GM04504 (cell line): ENCODE measurements at places on chromosomes 11 and 22.

DNA sequence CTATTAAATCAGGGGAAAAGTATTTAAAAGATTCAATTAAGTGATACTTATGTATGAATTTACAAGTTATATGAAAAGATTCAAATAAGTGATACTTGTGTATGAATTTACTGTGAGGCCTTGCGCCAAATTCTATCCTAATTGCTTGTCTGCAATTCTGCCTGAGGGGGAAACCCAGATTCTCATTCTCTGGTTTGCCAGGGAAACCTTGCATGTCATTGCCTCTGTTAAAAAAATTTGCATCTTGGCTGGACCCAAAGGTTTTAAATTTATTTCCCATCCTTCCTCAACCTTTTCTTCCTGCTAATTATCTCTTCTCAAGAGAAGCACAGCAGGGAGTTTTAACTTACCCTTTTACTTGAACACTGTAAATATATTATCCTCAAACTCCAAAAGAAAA is 13.8 kb downstream of the OLFML1 start:
- DNase-seq = no peak

DNA sequence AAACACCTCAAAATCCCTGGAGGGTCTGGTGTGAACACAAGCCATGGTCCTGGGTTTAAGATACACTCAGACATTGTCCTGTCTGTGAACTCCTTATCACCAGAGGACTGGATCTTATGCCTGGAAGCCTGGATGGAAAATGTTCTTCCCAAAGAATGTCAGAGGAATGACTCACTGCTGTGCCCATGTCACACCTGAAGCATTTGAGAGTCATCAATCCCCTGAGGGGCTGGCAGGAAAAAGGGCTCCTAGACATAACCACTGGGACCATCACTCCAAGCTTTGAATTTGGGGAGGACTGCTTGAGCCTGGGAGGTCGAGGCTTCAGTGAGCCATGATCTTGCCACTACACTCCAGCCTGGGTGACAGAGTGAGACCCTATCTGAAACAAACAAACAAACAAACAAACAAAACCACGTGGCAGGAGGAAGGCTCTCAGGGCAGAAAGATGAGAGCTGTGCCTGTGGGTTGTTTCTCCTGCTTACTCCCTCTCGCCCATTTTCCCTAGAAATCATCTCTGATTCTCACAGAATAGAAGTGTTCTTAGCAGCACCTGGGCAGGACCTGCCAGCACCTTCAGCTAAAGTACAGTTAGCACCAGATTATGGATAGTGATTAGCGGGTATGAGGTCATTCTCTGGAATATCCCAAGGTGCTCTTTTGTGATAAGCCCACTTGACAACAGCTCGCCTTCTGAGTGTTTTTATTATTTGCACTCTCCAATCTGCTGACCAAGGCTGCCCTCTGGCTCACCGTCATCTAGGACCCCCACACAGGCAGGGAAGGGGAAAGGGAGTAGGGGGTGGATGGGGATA is 11.9 kb upstream of the PRG2 start:
- DNase-seq = no peak

DNA sequence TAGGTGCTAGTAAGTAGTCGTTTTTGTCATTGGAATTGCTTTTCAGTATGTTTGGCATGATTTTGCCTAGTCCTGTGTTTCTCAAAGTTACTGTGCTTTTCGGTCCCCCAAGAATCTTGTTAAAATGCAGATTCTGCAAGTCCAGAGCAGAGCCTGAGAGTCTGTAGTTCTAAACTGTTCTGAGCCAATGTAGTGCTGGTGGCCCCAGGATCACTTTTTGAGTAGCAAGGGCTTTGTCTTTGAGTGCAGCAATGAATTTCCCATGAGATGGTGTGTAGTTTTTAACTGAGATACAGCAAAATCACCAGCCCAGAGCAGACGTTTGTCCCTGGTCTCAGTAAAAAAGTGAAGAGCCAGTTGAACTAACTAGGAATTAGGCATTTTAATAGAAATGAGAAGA is 122.4 kb downstream of the NCAM1 start:
- no peak for DNase-seq

DNA sequence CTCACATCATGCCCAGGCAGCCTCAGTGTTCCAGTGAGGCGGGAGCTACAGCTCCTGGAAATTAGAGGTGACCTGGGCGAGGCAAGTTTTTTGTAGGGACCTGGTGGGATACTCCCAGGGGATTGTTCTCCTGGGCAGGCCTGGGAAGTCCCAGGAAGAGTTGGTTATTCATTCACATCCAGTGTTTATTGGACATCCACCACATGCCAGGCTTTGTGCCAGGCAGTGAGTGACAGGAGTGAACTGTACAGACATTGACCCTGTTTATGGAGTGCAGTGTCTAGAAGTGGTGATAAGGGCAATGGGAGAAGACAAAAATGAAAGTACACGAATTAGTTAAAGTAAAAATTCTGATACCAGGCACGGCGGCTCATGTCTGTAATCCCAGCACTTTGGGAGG is 29.4 kb downstream of the YWHAH start:
- no peak for DNase-seq

DNA sequence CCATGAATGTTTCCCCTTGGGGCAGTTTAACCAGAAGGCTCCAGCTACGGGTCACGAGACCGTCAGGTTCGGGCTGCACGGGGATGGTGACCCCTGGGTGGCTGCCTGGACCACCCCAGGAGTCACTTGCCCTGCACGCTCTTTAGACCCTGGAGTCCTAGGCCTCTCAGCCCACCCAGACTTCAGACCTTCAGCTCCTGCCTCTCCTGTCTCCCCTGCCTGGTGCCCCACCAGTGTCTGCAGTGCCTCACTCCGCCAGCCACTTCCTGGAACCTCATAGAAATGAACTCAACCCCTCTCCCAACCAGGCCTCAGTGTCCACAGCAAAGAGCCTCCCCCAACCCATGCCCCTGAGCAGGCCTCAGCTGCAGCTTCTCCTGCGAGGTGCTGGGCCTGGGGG is 12.5 kb upstream of the MS4A10 start:
- DNase-seq = no peak

GRCh38 chr22:26912655-26913345 is 255.4 kb downstream of the MIAT start:
- no peak for DNase-seq

DNA sequence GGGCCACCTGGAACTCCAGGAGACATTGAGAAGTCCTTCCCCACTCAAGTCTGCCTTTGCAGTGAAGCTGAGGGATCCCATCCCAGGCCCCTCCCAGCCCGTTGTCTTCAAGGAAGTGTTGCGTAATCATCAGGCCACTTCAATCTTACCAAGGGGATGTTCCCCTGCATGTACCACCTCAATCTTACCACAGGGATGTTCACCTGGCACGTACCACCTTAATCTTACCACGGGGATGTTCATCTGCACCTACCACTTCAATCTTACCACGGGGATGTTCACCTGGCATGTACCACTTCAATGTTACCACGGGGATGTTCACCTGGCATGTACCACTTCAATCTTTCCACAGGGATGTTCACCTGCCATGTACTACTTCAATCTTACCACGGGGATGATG is 108.0 kb upstream of the SYN3 start:
- no peak for DNase-seq

- no peak for DNase-seq
Observed at GRCh38 chr22:18110194-18110953, at the start of gene TUBA8. TUBA8 (plus strand) TSS chr22:18110809; CDS start chr22:18110866, 57 bp downstream.

DNA sequence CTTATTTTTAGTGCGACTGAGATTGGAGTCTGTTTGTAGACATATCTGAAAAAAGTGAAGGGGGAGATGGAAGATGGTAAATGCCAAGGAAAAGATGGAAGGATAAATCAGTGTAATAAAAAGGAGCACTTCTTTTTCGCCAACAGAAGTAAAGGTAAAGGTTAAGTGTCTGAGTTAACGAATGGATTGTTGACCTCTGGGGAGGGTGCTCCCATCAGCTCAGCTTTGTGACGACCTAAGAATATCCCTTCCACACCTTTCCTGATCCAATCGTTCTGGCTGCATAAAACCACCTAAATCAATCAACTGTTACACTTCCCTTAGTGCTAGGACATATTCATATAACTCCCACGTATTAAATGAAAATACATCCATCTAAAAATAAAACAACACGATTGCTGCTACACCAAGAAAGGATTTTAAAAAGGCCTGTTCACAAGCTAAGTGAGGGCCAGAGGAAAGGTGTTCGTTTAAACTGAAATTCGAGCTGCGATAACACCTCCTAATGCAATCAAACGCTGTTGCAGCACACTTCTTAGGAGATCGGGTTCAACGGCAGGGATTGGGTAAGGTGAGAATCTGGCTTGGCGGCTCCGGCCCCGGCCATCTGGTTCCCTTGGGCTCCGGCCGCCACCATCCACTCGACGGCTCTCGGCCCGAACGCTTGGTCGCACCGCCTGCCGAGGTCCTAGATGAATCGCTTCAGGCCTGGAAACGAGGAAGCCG is 658 bp downstream of the C11orf71 start:
- no peak for DNase-seq

DNA sequence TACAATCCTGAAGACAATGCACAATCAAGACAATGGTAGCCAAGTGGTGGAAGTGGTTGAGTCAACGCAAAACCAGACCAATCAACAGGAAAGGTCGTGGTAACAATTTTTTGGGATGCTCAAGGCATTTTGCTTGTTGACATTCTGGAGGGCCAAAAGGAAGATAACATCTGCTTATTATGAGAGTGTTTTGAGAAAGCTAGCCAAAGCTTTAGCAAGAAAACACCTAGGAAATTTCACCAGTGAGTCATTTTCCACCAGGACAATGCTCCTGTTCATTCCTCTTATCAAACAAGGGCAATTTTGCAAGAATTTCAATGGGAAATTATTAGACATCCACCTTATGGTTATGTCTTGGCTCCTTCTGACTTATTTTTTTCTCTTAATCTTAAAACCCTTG is 1932.2 kb upstream of the RAG2 start:
- no peak for DNase-seq

- DNase-seq = no peak
Observed at GRCh38 chr11:133305208-133305956, 226.9 kb downstream of the OPCML start.

DNA sequence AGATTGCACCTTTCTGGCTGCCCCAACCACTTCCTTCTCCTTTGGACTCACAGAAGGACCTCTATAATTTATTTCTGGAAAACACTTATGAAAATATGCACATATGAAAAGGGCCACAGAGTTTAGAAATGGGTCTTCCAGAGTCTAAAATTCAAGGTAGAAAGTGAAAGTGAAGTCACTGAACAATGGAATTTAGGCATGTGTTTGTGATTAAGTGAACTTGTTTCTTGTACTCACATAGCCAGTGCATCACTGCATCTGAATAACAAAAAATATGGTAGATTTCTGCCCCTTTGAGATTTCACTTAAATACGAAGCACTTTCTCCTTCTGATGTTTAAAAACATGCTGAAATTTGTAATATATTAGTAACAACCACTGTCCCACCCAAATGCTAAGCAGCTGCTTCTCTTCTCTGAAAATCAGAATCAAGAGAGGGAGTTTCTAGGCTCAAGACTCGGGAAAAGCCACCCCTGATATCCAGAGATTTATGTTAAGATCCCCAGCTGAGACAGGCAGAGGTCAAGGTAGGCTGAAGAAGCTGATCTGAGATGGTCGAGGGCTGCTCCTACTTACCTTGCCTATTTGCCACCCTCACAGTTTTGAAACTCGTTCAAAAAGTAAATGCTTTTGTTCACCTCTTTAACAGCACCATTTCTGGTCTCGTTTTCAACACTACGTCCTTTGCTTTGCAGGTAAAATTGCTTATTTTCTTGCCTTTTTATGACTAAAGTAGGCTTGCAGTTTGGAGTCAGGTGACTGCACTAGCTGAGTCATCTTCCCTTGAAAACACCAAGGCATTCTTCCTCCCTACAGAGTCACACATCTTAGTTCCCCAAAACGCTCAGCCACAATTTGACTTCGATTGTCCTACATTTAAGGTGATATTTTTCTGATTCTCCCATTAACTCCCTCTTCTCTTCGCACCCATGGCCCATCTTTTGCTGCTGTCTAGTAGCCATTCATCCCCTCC is at the start of gene XKR3:
TSS of gene XKR3 (minus strand) at position 696 of the 972 bp plus-strand sequence. CDS start 17,338 bp downstream, outside the sequence.
- no peak for DNase-seq

GRCh38 chr22:48332438-48333322 is 1495.0 kb downstream of the BRD1 start:
- no peak for DNase-seq

DNA sequence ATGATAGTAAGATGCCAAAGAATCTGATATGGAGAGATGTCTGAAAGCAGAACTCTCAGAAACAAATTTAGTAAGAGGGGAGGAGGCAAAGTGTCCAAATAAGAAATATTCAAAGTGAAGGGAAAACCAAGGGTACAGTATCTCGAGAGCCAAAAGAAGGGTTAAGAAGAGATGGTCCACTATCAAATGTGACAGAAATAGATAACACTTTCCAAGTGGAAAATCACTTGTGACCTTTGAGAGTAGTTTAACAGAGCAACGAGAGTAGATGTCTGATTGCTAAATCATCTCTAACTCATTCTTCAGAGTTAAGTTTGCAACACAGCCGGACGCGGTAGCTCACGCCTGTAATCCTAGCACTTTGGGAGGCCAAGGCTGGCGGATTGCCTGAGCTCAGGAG is 4.3 kb upstream of the BUD13 start:
- no peak for DNase-seq

DNA sequence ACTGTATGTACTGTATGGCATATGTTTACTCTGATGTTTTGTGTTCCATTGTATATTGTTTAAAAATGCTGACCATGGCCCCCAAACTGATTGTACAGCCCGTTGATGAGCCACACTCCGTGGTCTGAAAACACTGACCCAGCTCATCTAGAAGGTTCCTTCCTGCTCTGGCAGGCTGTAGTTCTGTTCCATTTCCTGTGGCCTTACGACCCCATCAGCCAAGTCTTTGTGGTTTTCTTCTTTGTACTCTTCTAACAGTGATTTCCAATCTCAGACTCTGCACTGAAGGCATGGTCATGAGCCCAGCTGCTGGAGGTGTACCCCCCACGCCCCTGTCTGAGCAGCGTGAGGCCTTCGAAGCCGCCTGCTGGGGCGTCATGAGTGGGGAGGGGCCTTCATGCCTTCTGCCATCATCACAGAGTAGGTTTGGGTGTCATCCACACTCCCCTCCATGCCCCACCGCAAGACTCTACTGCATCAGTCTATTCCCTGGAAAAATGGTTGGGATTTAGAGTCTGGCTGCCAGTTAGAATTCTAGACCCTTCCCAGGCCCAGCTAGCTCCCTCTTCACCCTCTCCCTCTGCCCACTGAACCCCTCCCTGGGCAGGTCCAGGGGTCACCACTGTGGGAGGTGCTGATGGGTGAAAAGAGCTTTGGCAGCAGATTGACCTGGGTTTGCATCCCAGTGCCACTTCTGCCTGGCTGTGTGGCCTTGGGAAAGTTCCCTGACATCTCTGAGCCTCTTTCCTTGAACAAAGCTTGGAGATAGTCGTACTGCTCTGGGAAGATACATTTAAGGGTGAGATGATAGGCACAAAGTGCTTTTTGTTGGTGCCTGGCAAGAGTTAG is 11.3 kb upstream of the C11orf96 start:
- no peak for DNase-seq

DNA sequence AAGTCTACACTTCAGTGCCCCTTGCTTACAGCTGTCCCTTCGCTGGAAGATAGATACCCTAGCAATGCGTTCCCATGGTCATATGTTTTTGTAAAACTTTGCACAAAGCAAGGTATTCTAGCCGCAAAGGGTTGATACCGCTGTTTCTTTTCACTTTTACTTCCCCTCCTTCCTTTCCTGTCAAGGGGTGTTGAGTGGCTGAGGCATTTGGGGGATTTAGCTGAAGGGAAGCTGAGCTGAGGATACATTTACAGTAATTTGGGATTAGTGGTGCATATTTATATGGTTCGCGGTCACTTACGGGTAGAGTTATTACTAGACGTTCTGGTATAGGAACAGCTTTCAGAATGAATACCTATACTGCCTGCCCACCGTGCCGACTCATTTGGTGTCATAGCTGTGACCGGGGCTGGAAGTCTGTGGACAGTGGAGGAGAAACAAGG is 86.9 kb upstream of the WNT11 start:
- no peak for DNase-seq
